HTR-8/SVneo (cell line): ENCODE measurements at places on chromosomes 6 and 20.

DNA sequence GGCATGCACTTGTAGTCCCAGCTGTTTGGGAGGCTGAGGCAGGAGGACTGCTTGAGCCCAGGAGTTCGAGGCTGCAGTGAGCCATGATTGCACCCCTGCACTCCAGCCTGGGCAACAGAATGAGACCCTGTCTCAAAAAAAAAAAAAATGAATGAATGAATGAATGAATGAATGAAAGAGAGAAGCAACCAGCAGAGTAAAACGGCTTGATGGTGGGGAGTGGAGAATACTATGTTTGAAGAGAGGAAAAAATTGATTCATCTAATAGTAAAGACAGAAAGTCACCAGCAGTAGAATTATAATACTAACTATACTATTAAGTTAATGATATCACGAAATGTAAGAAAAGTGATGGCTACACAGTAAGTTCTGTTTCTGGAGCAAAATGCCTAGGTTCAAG is 80.6 kb downstream of the ATP9A start:
- DNase-seq: no peak

GRCh38 chr20:23100720-23101107 is 14.6 kb upstream of the CD93 start:
- no peak for DNase-seq

- DNase-seq: peak; percentile 84
These were observed 139.0 kb downstream of the PXDC1 start for GRCh38 chr6:3612341-3613041.

GRCh38 chr6:163554663-163555062 is 140.1 kb downstream of the QKI start:
- peak; percentile 21 for DNase-seq

- DNase-seq: no peak
These were observed 3.1 kb upstream of the STX16 start for GRCh38 chr20:58647796-58648501.

DNA sequence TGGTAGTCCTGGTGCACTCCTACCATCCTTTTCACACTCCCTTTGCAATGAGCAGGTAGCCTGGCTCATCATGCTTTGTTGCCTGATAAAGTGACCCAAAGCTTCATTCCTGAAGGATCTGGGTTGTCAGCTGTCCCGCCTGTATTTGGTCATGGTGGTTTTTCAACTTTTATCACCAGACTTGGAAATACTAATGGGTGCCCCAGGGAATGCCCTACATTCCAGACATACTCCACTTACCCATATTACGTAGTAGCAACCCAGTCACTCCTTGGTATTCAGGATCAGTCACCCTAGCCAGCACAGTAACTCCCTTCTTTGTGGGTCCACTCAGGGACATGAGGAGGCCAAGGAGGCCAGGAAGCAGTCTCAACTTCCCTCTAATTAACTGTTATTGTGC is 199.2 kb downstream of the MAFB start:
- DNase-seq: no peak

- no peak for DNase-seq
These were observed 100.7 kb upstream of the CARMIL1 start for GRCh38 chr6:25178336-25179035.

DNA sequence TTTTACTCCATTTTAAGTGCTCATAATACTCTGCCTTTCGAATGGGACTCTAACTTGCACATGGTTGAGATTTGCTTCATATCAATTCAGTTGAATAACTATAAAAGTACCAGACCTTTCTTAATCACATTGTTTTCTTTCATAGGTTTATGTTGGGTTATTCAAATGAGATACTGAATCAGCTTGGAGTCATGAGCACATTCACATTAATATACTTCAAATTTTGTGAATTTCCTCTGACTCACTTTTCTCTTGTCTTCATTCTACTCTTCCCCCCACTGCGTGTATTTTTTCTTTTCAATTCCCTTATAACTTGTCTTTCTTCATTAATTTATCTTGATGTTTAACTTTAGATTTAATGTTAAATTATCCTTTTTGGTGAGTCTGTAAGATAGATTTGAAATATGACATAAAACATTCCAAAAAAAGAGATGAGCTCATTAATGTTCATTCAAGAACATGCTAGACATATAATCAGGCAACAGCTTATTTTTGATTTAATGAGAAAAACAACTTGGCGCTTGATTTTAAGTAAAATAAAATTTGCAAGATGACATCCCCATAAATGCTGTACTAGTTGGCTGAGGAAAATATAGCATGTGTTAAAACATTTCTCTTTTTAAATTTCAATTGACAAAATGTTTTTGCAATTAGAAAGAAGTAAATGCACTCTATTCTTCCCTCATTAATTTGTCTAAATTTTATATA is 736.0 kb downstream of the CD109 start:
- no peak for DNase-seq

- DNase-seq: no peak
These were observed 22.9 kb downstream of the COL20A1 start for GRCh38 chr20:63315731-63316491.

DNA sequence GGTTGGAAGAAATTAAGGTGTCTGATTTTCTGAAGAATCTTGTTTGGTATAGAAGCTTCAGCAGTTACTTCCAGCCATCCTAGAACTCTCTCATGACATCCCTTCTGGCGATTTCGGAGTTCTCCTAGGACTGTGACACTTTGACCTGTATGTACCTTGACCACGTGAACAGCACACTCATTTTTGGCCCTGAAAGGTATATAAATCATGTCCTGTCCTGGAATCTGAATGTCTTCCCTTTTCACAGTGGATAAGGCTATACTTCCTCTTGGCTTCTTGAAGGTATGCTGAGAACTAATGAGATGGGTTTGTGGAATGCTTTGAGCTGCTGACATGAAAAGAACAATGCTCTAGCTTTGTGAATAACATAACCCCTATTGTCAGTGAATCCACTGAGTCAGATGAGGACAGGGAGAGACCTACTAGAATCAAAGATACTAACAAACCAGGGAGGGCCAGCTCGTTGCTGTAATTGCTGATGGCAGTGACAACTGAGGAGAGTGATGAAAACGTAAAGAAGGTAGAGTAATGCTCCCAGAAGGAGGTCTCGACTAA is 6.0 kb upstream of the ZDHHC14 start:
- DNase-seq: no peak

DNA sequence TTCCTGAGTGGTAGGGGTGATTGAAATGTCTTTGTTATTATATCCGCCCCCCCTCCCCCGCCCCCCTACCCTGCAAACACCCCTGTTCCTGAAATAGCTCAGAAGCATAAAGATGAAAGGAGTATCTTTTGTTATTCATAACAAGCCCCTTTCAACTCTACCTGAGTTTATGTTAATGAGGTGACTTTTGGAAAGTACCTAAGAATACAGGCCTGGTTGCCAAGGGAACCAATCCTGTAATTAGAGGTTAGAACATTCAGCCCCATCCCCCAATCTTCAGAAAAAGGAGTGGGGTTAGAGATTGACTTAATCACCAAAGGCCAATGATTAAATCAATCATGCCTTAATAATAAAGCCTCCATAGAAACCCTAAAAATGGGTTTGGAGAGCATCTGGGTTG is 979.2 kb upstream of the GJE1 start:
- DNase-seq: no peak

- DNase-seq: no peak
These were observed 2.5 kb downstream of the PRL start for GRCh38 chr6:22294301-22294700.

DNA sequence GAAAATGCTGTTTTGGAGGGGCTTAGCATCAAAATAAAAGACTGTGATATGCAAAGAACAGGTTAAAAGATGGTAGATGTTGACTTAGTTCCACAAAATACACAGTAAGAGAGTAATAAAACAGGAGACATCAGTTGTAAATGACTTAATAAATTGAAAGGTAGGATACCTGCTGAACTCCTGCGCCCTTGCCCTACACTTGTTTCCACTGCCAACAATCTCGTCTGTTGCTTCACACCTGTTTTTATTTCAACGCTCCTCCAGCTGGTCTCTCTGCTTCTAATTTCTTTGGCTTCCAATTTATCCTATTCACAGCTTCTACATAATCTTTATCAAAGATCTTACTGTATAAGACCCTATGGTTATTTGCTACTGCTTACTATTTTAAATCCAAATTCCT is 115.9 kb upstream of the BEND3 start:
- DNase-seq: no peak

GRCh38 chr6:143963158-143963919 is 44.7 kb downstream of the PLAGL1 start:
- no peak for DNase-seq

GRCh38 chr6:67870321-67870720 is 764.8 kb upstream of the ADGRB3 start:
- no peak for DNase-seq

GRCh38 chr6:40806256-40806864 is 219.2 kb upstream of the LRFN2 start:
- no peak for DNase-seq

DNA sequence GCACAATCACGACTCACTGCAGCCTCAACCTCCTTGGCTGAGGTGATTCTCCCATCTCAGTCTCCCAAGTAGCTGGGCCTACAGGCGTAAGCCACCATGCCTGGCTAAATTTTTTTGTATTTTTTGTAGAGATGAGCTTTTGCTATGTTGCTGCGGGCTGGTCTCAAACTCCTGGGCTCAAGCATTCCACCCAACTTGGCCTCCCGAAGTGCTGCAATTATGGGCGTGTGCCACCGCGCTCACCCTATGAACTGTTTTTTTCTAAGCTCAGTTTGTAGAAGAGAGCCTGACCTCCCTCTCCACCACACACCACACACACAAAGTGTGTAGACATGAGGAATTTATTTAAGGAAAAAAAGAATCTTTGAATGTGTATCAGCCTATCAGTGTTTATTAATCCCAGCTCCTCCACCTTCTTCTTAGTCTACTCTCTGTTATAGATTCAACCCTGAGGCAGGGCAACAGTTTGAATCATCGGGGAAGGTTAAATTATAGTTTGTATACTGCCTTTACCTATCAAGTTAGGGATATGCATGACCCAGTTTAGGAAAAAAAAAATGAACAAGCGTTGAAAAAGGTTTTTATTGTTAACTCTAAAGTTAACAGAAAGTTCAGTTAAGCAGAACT is 74.1 kb downstream of the PLEKHG1 start:
- no peak for DNase-seq

- peak; percentile 88 for DNase-seq
These were observed 4.6 kb upstream of the RAE1 start for GRCh38 chr20:57346477-57346876.
